Femur (tissue), 1 donor: ENCODE measurements at places on chromosomes 4 and X.

- DNase-seq, result peak; percentile 43
Measured at GRCh38 chrX:111180750-111181240, 84.8 kb downstream of the PAK3 start.

DNA sequence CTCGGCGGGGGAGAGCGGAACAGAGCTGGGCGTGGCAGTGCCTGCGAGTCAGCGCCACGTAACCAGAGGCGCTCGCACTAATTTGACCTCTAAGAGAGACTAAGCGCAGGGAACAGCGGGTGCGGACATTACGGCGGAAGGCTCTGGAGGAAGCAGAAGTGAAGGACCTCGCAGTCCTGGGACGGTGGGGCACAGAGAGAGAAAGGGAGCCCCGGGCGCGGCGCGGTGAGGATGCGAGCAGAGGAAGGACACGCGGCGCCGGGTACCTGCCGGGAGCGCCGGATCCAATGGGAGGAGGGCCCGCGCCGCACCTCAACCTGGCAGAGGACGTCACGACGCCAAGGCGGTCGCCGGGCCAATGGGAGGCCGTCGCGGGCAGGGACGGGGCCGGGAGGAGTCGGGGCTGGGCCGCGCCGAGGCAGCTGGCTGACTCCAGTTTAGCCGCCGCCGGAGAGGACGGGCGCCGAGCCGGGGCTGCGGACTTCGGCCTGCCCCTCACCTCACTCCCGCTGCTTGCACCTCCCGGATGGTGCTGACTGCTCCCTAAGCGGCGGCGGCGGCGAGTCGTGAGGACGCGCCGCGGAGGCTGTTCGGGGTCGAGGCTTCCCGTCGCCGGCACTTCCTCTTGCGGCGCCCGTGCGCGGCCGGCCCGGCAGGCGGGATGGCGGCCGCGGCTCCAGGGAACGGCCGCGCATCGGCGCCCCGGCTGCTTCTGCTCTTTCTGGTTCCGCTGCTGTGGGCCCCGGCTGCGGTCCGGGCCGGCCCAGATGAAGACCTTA lies at the start of gene TMEM165:
Gene TMEM165 (plus strand): TSS at position 429 of the 779 bp plus-strand sequence. CDS start 233 bp downstream, at position 662.
- DNase-seq, result peak; percentile 94

DNA sequence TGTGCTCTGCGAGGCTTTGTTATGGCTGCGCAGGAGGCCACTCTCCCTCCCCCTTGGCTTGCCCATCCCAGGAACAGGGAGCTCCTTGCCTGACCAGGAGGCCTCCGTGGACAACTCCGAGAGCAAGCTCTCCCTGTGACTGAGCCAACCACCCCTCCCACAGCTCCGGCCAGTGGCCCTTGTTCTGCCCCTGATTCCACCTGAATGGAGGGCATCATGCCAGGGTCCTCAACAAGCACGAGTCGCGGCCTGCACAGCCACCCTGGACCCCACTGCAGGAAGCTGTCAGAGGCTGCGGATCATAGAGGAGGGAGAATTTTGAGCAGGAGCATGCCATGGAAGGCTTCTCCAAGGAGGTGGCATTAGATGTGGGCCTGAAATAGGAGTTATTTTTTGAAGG lies 44.8 kb upstream of the GRPEL1 start:
- DNase-seq, result no peak

- no peak for DNase-seq
Measured at GRCh38 chr4:128823025-128823661, 13.6 kb downstream of the JADE1 start.

DNA sequence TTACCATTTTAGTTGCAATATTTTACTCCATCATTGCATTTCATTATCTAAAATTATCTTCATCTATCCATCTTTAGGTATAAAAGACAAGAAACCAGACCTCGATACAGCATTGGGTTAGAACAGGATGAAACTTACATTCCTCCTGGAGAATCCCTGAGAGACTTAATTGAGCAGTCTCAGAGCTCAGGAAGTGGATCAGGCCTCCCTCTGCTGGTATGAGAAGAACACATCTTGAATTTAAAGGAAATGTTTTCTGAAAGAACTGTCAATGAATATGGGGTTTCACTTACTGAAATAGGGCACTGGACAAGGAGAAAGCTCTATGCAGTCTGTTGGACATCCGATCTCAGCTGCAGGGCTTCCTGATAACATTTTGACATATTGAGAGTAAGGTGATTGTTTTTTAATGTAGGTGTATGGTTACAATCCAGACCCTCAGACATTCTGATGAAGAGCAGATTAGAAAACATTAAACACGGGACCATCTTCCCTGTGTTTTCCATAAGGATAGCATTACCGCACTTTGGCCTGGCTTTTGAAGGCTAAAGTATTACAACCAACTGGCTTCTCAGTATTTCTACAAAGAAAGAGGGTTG lies 367.2 kb downstream of the BMPR1B start:
- DNase-seq, result peak; percentile 36

DNA sequence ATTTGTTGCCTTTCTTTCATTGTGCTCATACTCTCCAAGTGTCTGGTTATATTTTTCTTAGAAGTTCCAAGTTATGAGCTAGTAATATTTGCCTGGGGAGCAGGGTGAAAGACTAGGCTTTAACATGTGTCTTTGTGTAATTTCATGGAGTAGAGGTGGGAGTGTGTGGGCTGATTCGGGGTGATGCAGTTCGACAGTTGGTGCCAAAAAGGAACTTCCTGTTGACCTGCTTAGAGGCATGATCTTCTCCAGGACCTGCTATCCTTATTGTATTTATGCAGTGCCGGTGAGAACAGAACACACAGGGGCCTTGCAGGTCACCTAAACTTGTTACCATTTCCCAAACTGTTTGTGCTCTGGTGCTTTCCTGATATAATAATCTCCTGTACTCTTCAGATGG lies 21.2 kb downstream of the USP53 start:
- DNase-seq, result no peak

- no peak for DNase-seq
Measured at GRCh38 chrX:19611636-19612376, 96.5 kb upstream of the MAP3K15 start.

DNA sequence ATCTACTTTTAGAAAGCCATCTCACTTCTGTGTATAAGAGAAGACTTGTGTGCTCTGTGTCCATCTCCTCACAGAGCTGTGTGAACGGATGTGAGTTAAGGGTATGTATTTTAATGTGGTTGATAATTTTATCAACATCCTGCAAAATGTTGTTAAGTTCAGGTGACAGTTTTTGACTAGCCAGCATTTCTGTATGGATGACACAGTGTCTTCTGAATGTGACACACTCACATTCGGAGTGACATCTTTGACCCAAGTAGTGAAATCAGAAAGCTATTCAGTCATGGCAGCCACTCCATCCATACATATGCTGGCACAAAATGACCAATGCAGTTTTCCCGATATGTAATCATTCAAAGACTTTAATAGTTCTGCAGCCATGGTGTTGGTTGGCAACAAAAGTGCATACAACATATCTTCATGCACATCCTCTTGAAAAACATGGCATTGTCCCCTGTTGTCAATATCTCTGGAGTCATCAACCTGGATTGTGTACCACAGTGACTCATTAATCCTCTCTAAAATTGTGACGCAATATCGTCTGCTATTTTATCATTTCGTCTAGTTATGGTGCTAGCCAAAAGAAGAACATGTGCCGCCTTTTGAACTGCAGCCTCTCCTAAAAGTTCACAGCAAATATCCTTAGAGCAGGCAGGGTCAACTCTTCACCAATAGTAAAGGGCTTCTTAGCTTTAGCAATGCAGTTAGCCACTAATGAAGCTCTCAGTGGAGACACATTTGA lies 6.8 kb upstream of the FGF2 start:
- DNase-seq, result no peak

GRCh38 chr4:103626296-103626695 lies 93.5 kb downstream of the TACR3 start:
- no peak for DNase-seq

DNA sequence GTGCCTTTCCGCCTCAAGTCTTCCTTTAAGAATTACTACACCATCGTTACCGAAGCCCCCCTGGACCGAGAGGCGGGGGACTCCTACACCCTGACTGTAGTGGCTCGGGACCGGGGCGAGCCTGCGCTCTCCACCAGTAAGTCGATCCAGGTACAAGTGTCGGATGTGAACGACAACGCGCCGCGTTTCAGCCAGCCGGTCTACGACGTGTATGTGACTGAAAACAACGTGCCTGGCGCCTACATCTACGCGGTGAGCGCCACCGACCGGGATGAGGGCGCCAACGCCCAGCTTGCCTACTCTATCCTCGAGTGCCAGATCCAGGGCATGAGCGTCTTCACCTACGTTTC lies 2.2 kb downstream of the PCDH10 start:
- DNase-seq, result peak; percentile 20

DNA sequence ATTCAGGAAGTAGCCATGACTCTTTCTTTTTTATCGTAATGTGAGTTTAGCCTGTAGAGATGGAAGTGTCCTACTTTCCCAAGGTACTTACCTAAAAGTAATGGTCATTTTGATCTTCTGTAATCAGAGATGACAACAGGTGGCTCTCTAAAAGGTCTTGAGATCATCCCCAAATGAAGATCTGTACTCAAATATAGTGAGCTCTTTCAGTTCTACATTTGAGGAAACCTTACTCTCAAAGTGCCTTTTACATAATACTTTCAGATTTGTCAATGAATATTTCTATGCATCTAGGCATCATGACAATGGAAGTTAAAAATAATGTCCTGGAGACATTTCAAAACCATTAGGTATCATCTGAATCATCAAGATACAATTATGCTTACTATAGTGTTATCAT lies 17.2 kb upstream of the MND1 start:
- no peak for DNase-seq

- DNase-seq, result no peak
Measured at GRCh38 chr4:95472534-95472933, 76.2 kb downstream of the UNC5C start.

GRCh38 chrX:54415534-54416350 lies 24.5 kb upstream of the TSR2 start:
- DNase-seq, result no peak

DNA sequence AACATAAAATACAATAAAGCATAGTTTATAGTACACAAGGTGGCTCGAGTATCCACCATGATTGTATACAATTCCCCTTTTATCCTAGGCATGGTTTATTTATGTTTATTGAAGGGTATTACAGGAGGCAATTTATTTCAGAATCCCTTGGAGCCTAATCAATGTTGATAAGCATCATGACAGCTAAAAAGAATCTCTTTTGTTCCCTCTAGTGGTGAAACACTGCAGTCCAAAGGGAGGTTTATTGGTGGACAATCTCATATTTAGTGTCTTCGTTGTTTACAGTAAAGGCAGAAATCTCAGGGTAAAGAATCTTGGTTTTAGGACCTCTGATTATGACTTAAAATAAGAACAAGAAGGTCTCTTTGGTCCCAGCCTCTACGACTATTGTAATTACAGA lies 1712.5 kb downstream of the C4orf33 start:
- DNase-seq, result no peak

- no peak for DNase-seq
Measured at GRCh38 chr4:36322921-36323354, 41.5 kb downstream of the DTHD1 start.

DNA sequence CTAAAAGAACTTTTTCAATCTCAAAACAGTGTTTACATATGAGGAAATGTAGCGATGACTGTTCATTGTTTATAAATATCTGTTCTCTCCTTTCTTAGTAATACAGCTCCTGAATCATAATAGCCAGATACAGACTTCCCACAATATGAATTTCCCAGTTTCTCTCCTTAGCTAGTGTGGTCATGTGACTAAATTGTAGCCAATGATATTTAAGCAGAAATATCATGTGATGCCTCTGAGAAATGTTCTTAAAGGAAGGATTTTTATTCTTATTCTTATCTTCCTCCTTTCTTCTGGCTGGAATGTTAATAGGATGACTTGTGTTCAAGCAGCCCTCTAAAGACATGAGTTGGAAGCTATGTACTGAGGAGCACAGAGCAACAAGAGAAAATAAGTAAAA lies 383.7 kb upstream of the ATOH1 start:
- no peak for DNase-seq

DNA sequence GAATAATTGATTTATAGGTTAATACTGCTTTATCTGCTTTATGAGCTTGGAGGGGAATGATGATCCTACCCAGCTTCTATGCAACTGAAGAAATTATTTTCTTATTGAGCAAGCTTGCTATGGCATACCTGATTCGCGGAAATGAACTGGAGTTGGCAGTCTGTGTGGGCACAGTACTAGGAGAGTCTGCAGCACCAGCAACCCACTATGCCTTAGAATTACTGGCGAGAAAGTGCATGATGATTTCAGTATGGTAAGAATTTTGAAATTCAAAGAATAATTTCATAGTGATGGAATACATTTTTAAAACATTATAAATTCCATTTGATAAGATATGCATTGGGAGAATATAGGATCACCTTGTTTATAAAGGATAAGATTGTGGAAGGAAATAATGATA lies 32.3 kb downstream of the SPATA4 start:
- DNase-seq, result no peak

DNA sequence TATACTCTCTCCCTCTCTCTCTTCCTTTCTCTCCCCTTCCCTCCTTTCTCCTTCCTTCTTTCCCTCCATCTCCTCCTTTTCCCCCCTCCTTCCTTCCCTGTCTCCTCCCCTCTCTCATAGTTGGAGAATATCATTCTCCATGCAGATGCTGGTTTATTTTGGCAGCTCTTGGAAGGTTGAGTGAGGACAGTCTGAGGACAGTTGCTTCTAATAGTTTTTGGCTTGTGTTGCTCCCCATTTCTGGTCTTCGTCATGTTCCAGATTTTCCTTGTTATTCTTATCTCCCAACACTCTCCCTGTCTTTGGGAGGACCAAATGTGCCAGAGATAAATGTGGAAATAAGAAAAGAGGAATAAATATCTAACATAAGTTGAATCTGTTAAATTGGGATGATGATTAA lies 263.0 kb downstream of the FRMPD4 start:
- no peak for DNase-seq

- DNase-seq, result no peak
Measured at GRCh38 chr4:149973181-149973580, 105.1 kb upstream of the DCLK2 start.

- no peak for DNase-seq
Measured at GRCh38 chr4:185548587-185548986, 13.3 kb upstream of the PDLIM3 start.

DNA sequence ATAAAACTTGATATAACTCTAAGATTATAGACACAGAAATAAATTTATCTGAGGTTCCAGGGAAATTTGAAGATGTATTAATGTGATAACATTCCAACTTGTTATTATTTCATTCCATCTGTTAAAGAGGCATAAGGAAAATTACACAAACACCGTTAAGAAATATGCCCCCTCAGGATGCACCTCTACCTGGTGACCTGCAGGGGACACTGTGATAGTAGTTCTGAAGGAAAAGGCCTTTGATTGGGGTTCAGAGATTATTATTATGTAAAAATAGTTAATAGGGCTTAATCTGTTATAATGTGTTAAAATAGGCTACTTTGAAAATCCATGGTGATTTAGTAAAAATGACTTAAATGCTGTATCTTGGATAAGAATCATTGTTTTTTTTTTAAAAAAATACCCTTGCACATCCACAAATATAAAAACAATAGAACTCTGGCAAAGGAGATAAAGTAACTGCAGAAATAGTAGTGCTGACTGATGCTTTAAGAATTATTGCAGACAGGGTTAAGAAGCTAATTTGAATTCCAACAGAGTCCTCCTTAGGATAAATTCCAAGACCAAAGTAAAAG lies 6.1 kb upstream of the ABRAXAS1 start:
- no peak for DNase-seq

GRCh38 chrX:68018248-68019203 lies 414.8 kb downstream of the OPHN1 start:
- no peak for DNase-seq
